ENCODE measurements at places on chromosomes 5 and 9.

- no peak for DNase-seq
- H3K36me3 ChIP-seq, result no peaks in the 10 kb centered on the region
- H3K4me1 ChIP-seq, result no peaks in the 10 kb centered on the region
- no peak overlapping the region for H3K4me3 ChIP-seq
- H3K27me3 ChIP-seq, result peaks cover 20% of the 10 kb centered on the region
Observed at GRCh38 chr9:124480621-124480981, 26.6 kb downstream of the NR5A1 start.

- H3K4me1 ChIP-seq, result no peaks in the 10 kb centered on the region
- no peak within 1 kb of the TSS for H3K4me3 ChIP-seq
- no peak within 1 kb of the TSS for H3K27ac ChIP-seq
- H3K27me3 ChIP-seq, result peaks cover 64% of the 10 kb centered on the region
- H3K36me3 ChIP-seq, result no peaks in the 10 kb centered on the region
Observed at GRCh38 chr5:41510176-41510831, at the start of gene PLCXD3. PLCXD3 (minus strand) TSS chr5:41510601; CDS start chr5:41510526, 75 bp downstream.

- H3K4me1 ChIP-seq, result peaks cover 12% of the 10 kb centered on the region
- H3K27ac ChIP-seq, result no peak overlapping the region
- no peak overlapping the region for H3K4me3 ChIP-seq
- DNase-seq, result no peak
Observed at GRCh38 chr5:62268792-62269191, 37.2 kb upstream of the KIF2A start.

GRCh38 chr9:114499528-114499927 lies 5.7 kb downstream of the WHRN start:
- no peaks in the 10 kb centered on the region for H3K27me3 ChIP-seq
- H3K36me3 ChIP-seq, result no peaks in the 10 kb centered on the region

GRCh38 chr5:91174396-91174795 lies 208.7 kb downstream of the ARRDC3 start:
- no peak for DNase-seq
- H3K27me3 ChIP-seq, result no peaks in the 10 kb centered on the region
- H3K27ac ChIP-seq, result no peak overlapping the region
- no peak overlapping the region for H3K4me3 ChIP-seq
- no peaks in the 10 kb centered on the region for H3K36me3 ChIP-seq

Measured in RWPE2 (cell line).